ENCODE measurements at places on chromosomes 4 and X.

- no peak for DNase-seq
These were observed 91.0 kb downstream of the MID1 start for GRCh38 chrX:10529344-10529743.

DNA sequence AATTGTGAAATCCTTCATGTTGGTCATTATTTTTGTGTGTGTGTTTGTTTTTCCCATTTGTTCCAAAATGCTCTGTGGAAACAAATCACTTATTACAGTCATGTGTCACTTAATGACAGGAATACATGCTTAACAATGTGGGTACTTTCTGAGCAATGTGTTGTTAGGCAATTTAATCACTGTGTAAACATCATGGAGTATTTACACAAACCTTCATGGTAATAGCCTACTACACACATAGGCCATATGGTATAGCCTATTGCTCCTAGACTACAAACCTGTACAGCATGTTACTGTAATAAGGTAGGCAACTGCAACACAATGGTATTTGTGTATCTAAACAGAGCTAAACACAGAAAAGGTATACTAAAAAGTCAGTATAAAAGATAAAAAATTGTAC, 388.9 kb upstream of the PPP1R2C start:
- DNase-seq: no peak

GRCh38 chr4:87540146-87541058, 11.2 kb upstream of the SPARCL1 start:
- peak; percentile 21 for DNase-seq

DNA sequence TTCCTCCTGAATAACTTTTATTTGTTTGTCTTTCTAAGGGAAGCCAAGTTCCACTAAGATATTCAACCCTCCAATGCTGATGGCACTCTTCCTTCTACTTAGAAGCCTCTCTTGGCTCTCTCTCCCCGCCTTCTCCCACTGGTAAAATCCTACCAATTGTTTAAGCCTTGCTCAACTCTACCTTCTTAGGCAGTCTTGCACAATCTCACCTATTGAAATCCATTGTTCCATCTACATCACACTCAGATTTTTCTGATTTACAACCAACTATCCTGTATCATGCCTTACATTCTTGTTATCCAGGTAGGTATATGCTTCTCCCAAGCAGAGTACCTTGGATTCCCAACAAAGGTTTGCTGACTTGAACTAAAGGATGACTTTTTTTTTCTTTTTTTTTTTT, 69.1 kb downstream of the NR3C2 start:
- no peak for DNase-seq

DNA sequence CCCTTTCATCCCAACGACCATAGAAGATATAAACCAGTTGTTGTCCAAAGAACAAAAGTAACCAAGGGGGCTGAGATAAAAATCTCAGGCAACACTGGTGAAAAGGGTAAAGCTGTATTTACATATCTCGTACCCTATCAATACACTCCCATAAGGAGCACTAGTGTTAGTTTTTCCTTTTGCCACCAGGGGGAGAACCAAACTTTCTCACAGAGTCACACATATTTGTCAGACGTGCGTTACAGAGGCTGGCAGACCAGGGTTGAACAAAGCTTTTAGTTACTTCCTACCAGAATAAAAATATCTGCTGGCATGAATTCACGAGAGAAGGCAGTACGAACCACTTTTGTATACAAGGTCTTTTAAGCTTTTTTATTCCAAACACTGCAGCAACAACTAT, 88.3 kb downstream of the AMELX start:
- DNase-seq: no peak

DNA sequence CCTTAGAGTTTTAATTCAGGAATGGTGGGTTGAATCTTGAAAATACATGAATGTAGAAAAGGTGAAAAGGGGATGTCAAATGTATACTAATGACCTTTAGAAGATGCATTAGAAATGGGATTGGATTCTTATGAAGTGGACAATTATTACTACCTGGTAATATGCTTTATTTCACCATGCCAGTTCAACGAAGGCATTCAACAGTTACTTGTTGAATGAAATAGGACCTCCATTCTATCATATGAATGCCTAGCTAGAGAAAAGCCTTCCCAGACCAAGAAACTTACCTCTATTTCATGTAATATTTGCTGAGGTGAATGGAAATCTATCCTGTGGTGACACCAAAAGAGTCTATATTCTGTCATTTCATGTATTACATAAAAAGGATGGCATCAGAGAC, 34.6 kb upstream of the SFRP2 start:
- no peak for DNase-seq
